Metanephros (tissue), 2 donors: ENCODE measurements at places on chromosomes 1 and 21. TPM values are rescaled to one million over a fixed set of nuclear protein-coding genes. Genes with fewer than 3 reads are reported as not detected.

ANGPTL7 gene
- total RNA-seq: 0.35 TPM

S100A3 gene
- not detected for total RNA-seq

RSPH1 gene
- 3.2 TPM for total RNA-seq

SH2D2A gene
- total RNA-seq: 0.64 TPM

CFHR5 gene
- not detected for total RNA-seq

BRDT gene
- total RNA-seq: not detected

PCP4 gene
- 1.1 TPM for total RNA-seq

ZNF648 gene
- total RNA-seq: 0.76 TPM

PM20D1 gene
- total RNA-seq: 0.82 TPM

CRYAA gene
- not detected for total RNA-seq

TNFSF18 gene
- total RNA-seq: 0.70 TPM

ACKR1 gene
- 1.6 TPM for total RNA-seq

KIF17 gene
- 5.2 TPM for total RNA-seq

GSTM3 gene
- 175 TPM for total RNA-seq

PLA2G2A gene
- total RNA-seq: not detected

CA6 gene
- total RNA-seq: not detected

LCE2A gene
- not detected for total RNA-seq

SPRR1B gene
- total RNA-seq: not detected

SPRR2G gene
- total RNA-seq: not detected

RBM15 gene
- total RNA-seq: 60.9 TPM

TEKT2 gene
- total RNA-seq: 5.0 TPM

SERTAD4 gene
- 2.3 TPM for total RNA-seq

OR14K1 gene
- not detected for total RNA-seq

TMEM240 gene
- 6.3 TPM for total RNA-seq

DR1 gene
- 50.9 TPM for total RNA-seq

FALEC gene
- total RNA-seq: not detected

KRTAP19-1 gene
- not detected for total RNA-seq

GJA8 gene
- total RNA-seq: 0.64 TPM

NR1I3 gene
- total RNA-seq: 0.23 TPM

KCNC4 gene
- 9.8 TPM for total RNA-seq

LCE1C gene
- not detected for total RNA-seq

RIMKLA gene
- total RNA-seq: 0.35 TPM

OR2T33 gene
- not detected for total RNA-seq

WDR26 gene
- total RNA-seq: 80.7 TPM

GREM2 gene
- 3.9 TPM for total RNA-seq

RGS7 gene
- 5.0 TPM for total RNA-seq

XCL2 gene
- not detected for total RNA-seq

MX1 gene
- 11.7 TPM for total RNA-seq

MYOM3 gene
- total RNA-seq: 142 TPM

CTSE gene
- 0.88 TPM for total RNA-seq

ADGRB2 gene
- total RNA-seq: 18.9 TPM

TMEM82 gene
- total RNA-seq: 2.5 TPM

MANEAL gene
- 5.8 TPM for total RNA-seq

GADD45A gene
- 37.5 TPM for total RNA-seq
